CD4-positive, CD25-positive, alpha-beta regulatory T cell (primary cell): ENCODE measurements at places on chromosomes 3 and 15. TPM values are rescaled to one million over a fixed set of nuclear protein-coding genes. Genes with fewer than 3 reads are reported as not detected.

GRCh38 chr3:59978979-59979378 lies 929.2 kb upstream of the CFAP20DC start:
- no peaks in the 10 kb centered on the region for H3K27me3 ChIP-seq
- H3K27ac ChIP-seq: no peak overlapping the region
- no peaks in the 10 kb centered on the region for H3K4me1 ChIP-seq
- H3K4me3 ChIP-seq: no peak overlapping the region
- no peak for DNase-seq

PIF1 gene
- 0.37 TPM for total RNA-seq

LRTM1 gene
- not detected for total RNA-seq

GRCh38 chr3:124419303-124419702 lies 310.9 kb upstream of the UMPS start:
- peaks cover 3% of the 10 kb centered on the region for H3K27me3 ChIP-seq
- no peaks in the 10 kb centered on the region for H3K4me1 ChIP-seq
- H3K27ac ChIP-seq: no peak overlapping the region

- peaks cover 3% of the 10 kb centered on the region for H3K27me3 ChIP-seq
- H3K4me3 ChIP-seq: no peak overlapping the region
- peak; percentile 13 for DNase-seq
- H3K4me1 ChIP-seq: no peaks in the 10 kb centered on the region
- H3K27ac ChIP-seq: no peak overlapping the region
- no peaks in the 10 kb centered on the region for H3K36me3 ChIP-seq
These were observed 85.5 kb downstream of the DMXL2 start for GRCh38 chr15:51536965-51537574.

CCNB2 gene
- 1.8 TPM for total RNA-seq

GRCh38 chr3:152811974-152812760 lies 22.8 kb upstream of the P2RY1 start:
- H3K4me1 ChIP-seq: no peaks in the 10 kb centered on the region
- no peaks in the 10 kb centered on the region for H3K27me3 ChIP-seq
- no peaks in the 10 kb centered on the region for H3K36me3 ChIP-seq
- DNase-seq: no peak
- H3K4me3 ChIP-seq: no peak overlapping the region

DNA sequence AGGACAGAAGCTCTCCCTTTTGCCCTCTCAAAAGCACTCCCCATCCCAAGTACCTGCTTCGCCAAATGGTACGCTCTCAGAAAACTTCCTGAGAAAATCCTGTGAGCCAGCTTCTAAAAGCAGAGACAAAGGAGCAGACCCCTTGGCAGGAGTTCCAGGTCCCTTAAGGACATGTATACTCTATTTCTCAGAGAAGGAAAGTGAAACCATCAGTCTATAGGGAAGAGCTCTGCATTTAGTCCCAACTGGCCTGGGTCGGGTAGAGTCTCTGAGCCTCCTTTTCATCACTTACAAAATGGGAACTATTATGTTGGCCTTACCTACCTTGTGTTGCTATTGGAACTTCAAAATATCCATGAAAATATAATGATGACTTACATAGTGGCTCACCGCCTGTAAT lies 19.7 kb downstream of the DAPK2 start:
- no peak overlapping the region for H3K27ac ChIP-seq
- DNase-seq: no peak
- no peaks in the 10 kb centered on the region for H3K36me3 ChIP-seq
- no peak overlapping the region for H3K4me3 ChIP-seq
- H3K27me3 ChIP-seq: no peaks in the 10 kb centered on the region

SPESP1 gene
- total RNA-seq: not detected

DNA sequence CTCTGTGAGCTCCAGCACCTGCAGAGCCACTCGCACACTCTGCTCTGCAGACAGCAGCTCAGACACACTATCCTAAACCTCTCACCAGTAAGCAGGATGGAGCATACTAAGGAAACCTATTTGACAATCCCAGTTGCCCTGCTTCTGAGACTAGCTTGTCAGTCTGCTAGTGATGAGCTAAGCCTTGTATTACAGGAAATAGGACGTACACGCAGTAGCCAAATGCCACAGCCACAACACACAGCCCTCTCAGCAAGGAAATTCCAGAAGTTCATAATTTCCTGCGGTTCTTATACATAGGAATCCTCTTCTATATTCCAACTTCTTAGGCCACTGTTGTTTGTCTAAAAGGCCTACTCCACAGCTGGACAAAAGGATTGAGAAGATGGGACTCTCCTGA lies 74.5 kb downstream of the MYLK start:
- H3K36me3 ChIP-seq: no peaks in the 10 kb centered on the region
- H3K27ac ChIP-seq: no peak overlapping the region
- no peaks in the 10 kb centered on the region for H3K27me3 ChIP-seq
- DNase-seq: no peak
- no peaks in the 10 kb centered on the region for H3K4me1 ChIP-seq
- H3K4me3 ChIP-seq: no peak overlapping the region

DNA sequence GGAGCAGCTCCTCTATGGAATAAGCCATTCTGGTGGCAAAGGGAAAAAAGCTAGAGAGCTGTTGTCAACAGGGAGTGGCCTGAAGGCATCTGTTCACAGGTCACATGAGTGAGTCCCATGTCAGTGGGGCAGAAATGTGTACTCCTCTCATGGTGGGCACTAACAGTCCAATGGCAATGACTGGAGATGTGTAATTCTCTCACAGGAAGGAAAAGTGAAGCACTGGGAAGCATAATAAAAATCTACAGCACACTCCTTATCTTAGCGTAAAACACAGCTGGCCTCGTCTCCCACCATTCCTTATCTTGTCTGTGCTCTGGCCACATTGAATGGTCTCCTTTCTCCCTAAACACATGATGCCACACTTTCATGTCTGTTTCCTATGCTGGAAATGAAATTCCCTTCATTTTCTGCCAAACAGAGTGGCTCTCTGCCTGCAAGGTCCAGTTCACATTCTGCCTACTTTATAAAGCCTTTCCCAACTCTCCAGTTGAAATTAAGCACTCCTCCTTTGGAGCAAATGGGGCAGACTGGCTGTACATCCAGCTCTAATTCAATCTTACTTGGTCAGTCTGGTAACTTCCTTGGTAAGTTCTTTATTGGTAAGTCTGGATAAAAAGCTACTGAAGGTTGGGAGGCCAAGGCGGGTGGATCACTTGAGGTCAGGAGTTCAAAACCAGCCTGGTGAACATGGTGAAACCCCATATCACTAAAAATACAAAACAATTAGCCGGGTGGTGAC lies 139.8 kb downstream of the RPL22L1 start:
- no peaks in the 10 kb centered on the region for H3K4me1 ChIP-seq
- no peaks in the 10 kb centered on the region for H3K36me3 ChIP-seq
- H3K27ac ChIP-seq: no peak overlapping the region
- peaks cover 4% of the 10 kb centered on the region for H3K27me3 ChIP-seq
- no peak overlapping the region for H3K4me3 ChIP-seq

GRCh38 chr15:88814393-88814792 lies 11.2 kb downstream of the ACAN start:
- peaks cover 3% of the 10 kb centered on the region for H3K27me3 ChIP-seq
- H3K4me1 ChIP-seq: no peaks in the 10 kb centered on the region
- H3K27ac ChIP-seq: no peak overlapping the region
- H3K36me3 ChIP-seq: no peaks in the 10 kb centered on the region

FETUB gene
- total RNA-seq: not detected

DNA sequence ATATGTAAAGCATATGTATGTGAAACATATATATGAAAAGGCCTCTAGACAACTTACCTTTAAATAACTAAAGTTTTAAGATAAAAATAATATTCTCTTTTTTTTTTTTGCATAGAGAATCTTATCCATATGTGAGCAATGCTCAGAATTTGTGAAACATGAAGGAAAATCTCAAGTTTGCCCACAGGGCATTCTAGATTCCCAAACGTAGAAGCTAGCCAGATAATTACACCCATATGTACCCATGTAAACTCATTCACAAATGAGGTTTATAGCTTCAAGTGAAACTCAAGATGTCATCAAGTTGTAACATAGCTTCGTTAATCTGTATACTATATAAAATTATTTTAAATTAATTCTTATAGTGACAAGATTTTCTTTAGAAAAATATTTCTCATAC lies 537.3 kb upstream of the NR2F2 start:
- H3K4me1 ChIP-seq: no peaks in the 10 kb centered on the region
- no peaks in the 10 kb centered on the region for H3K27me3 ChIP-seq
- H3K27ac ChIP-seq: no peak overlapping the region
- H3K36me3 ChIP-seq: no peaks in the 10 kb centered on the region
- no peak overlapping the region for H3K4me3 ChIP-seq

EAF2 gene
- 5.7 TPM for total RNA-seq
